ENCODE measurements at places on chromosomes 11 and 22.

DNA sequence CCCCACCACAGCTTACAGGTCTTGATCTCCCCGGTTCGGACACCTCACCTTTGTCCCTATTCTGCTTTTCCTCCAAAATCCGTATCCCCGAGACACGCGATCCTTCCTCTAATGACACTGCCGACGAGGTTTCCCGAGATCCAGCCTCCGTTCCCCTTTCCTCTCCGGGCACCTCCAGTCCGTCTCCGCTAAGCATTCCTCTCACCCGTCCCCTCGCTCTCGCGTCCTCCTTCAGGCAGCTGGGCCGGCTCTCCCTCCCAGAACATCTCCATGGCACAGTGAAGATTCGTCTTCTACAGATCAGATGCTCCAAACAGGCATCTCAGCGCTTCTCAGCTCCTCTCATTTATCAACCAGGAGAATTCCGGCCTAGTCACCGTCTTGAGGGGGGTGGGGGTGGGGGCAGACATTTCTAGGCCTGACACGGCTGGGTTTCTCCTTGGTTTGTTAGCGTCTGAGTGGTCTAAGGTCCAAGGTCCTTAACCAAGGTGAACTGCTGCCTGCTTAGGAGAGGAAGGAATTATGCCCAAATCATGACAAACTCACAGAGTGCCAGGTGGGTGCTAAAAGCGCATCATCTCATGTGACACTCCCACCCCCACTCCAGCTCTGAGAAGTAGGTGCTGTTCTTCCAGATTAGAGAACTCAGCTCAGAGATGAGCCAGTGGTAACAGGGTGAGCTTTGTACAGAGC, at the start of gene SPTBN2:
TSS of gene SPTBN2 (minus strand) at position 524 of the 693 bp plus-strand sequence. CDS start 7,976 bp downstream, outside the sequence.
- peak; percentile 34 for DNase-seq
- no peaks in the 10 kb centered on the region for H3K36me3 ChIP-seq
- peak within 1 kb of the TSS; percentile 62 for H3K4me3 ChIP-seq
- no peak within 1 kb of the TSS for H3K27ac ChIP-seq
- H3K27me3 ChIP-seq = no peaks in the 10 kb centered on the region

DNA sequence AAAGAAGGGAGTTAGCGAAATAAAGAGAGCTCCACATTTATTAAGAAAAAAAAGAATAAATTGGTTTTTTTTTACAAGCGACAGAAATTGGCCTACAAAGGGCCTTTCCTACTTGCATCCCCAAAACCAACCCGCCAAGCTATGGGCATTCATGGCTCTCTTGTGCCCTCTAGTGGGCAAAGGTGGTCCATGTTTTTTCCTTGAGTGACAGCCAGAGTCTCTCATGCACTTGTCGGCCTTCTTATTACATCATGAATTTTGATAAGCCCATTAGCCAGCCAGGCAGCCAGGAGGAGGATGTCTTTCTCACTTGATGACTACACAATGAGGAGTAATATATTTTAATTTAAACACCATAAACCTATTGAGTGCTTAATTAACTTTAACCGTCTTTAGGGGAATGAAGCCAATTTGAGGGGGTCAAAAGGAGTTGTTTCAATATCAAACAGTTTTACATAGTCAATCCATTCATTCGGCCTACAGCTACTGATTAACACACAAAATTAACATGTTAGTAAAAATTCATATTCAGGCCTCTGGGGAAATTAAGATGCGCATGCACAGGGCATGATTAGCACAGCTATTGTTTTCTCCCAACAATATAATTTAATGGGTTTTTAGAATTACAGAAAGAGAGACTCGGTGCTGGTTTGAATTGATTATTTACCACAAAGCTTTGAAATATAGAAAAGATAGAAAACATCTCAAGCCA, 85.5 kb downstream of the RCN1 start:
- no peaks in the 10 kb centered on the region for H3K36me3 ChIP-seq
- H3K4me1 ChIP-seq = no peaks in the 10 kb centered on the region
- H3K27me3 ChIP-seq = no peaks in the 10 kb centered on the region
- DNase-seq = peak; percentile 92

DNA sequence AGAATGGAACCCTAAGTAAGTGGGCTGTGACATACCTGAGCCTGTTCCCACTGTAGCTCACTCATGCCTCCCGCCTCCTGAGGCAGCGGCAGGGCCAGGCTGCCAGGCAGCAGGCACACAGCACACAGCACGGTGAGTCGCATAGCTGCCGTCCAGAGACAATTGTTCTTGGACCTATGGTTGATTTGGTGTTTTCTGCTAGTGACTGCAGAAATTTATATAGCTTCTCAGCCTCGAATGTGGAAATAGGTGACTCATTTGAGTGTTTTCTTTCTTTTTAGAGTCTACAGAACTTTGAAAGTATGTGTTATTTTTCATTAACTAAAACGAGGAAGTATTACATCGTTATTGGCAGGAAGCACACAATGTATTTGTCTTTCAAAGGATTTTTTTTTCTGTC, at the start of gene MMP7:
TSS of gene MMP7 (minus strand) at position 190 of the 400 bp plus-strand sequence. CDS start at position 143, 47 bp downstream.
- no peaks in the 10 kb centered on the region for H3K27me3 ChIP-seq
- no peaks in the 10 kb centered on the region for H3K4me1 ChIP-seq
- H3K27ac ChIP-seq = no peak within 1 kb of the TSS
- H3K4me3 ChIP-seq = no peak within 1 kb of the TSS
- H3K36me3 ChIP-seq = no peaks in the 10 kb centered on the region
- DNase-seq = no peak

- H3K4me1 ChIP-seq = no peaks in the 10 kb centered on the region
- H3K4me3 ChIP-seq = peak overlapping the region; percentile 67
- peak; percentile 56 for DNase-seq
- no peaks in the 10 kb centered on the region for H3K36me3 ChIP-seq
Measured at GRCh38 chr11:111977146-111978027, 40.2 kb downstream of the DIXDC1 start.

GRCh38 chr11:19929147-19929546, 216.5 kb downstream of the NAV2 start:
- H3K4me1 ChIP-seq = peaks cover 4% of the 10 kb centered on the region
- H3K27me3 ChIP-seq = no peaks in the 10 kb centered on the region
- H3K4me3 ChIP-seq = no peak overlapping the region
- no peak overlapping the region for H3K27ac ChIP-seq
- no peaks in the 10 kb centered on the region for H3K36me3 ChIP-seq

DNA sequence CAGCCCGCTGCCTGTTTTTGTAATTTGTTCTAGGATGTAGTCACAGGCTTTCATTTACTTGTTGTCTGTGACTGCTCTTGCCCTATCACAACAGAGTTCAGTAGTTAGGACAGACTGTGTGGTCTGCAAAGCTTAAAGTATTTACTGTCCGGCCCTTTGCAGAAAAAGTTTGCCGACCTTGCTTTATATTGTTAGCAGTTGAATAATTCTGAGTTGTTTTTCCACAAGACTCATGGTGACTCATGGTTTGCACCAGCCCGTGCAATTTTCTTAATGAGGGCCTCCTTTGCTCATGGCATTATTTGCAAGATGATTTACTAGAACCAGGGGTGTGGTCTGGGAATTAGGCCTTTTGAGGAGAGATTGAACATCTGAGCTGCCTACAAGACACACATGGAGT, 110.6 kb downstream of the SCN3B start:
- H3K36me3 ChIP-seq = no peaks in the 10 kb centered on the region
- no peaks in the 10 kb centered on the region for H3K27me3 ChIP-seq
- no peak for DNase-seq
- H3K4me3 ChIP-seq = no peak overlapping the region
- H3K4me1 ChIP-seq = peaks cover 8% of the 10 kb centered on the region
- no peak overlapping the region for H3K27ac ChIP-seq

- no peaks in the 10 kb centered on the region for H3K36me3 ChIP-seq
- no peak for DNase-seq
- H3K4me1 ChIP-seq = no peaks in the 10 kb centered on the region
- no peak overlapping the region for H3K4me3 ChIP-seq
- no peak overlapping the region for H3K27ac ChIP-seq
Measured at GRCh38 chr11:7968686-7969085, 3.4 kb upstream of the NLRP10 start.

- peak; percentile 21 for DNase-seq
- H3K36me3 ChIP-seq = no peaks in the 10 kb centered on the region
- H3K27ac ChIP-seq = no peak overlapping the region
- H3K4me1 ChIP-seq = no peaks in the 10 kb centered on the region
Measured at GRCh38 chr22:35684270-35684700, 33.4 kb upstream of the APOL5 start.

- no peaks in the 10 kb centered on the region for H3K36me3 ChIP-seq
- H3K27me3 ChIP-seq = no peaks in the 10 kb centered on the region
- no peak for DNase-seq
Measured at GRCh38 chr22:26109686-26110315, 59.5 kb upstream of the SEZ6L start.

GRCh38 chr11:76794371-76795289, 11.5 kb downstream of the TSKU start:
- H3K27me3 ChIP-seq = no peaks in the 10 kb centered on the region
- H3K36me3 ChIP-seq = no peaks in the 10 kb centered on the region
- H3K4me3 ChIP-seq = no peak overlapping the region
- DNase-seq = no peak
- H3K27ac ChIP-seq = peak overlapping the region; percentile 39

GRCh38 chr11:4926608-4927007, 2.5 kb upstream of the OR51G1 start:
- no peaks in the 10 kb centered on the region for H3K36me3 ChIP-seq
- no peak for DNase-seq
- no peak overlapping the region for H3K27ac ChIP-seq
- no peaks in the 10 kb centered on the region for H3K4me1 ChIP-seq
- H3K4me3 ChIP-seq = no peak overlapping the region

- H3K36me3 ChIP-seq = no peaks in the 10 kb centered on the region
- H3K4me3 ChIP-seq = peak overlapping the region; percentile 85
- peaks cover 8% of the 10 kb centered on the region for H3K4me1 ChIP-seq
- H3K27me3 ChIP-seq = no peaks in the 10 kb centered on the region
- no peak overlapping the region for H3K27ac ChIP-seq
- no peak for DNase-seq
Measured at GRCh38 chr11:34439610-34440198, 970 bp downstream of the CAT start.

DNA sequence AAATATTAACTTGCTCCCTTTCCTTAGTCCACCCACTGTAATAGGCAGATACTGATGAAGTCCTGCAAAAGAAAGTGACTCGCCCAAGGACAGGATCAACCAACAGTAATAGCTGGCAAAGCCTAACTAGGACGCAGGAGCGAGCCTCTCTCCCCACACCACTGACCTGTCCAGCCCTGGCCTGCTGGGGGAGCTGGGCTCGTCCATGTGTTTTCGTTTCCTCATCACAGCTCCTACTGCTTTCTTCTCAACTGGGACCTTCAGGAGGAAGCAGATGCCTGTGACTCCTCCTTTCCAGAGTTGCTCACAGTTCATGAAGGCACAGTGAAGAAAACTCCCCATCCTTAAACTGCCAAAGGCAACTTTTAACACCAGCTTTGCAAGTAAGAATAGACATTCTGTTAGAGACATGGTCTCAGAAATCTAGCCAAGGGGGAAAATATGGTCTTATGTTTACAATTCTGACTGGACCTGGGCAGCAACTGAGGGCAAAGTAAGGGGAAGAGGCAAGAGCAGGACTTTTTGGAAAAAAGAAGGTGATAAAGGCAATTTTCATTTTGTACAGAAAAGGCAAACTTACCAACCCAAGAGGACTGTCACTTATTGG, 11.6 kb upstream of the GPHA2 start:
- H3K4me1 ChIP-seq = no peaks in the 10 kb centered on the region
- no peak for DNase-seq
- H3K27me3 ChIP-seq = no peaks in the 10 kb centered on the region
- no peak overlapping the region for H3K27ac ChIP-seq
- no peaks in the 10 kb centered on the region for H3K36me3 ChIP-seq

- H3K36me3 ChIP-seq = no peaks in the 10 kb centered on the region
- no peak for DNase-seq
- no peak overlapping the region for H3K4me3 ChIP-seq
- no peaks in the 10 kb centered on the region for H3K27me3 ChIP-seq
Measured at GRCh38 chr11:8227156-8228152, 36.2 kb downstream of the LMO1 start.

DNA sequence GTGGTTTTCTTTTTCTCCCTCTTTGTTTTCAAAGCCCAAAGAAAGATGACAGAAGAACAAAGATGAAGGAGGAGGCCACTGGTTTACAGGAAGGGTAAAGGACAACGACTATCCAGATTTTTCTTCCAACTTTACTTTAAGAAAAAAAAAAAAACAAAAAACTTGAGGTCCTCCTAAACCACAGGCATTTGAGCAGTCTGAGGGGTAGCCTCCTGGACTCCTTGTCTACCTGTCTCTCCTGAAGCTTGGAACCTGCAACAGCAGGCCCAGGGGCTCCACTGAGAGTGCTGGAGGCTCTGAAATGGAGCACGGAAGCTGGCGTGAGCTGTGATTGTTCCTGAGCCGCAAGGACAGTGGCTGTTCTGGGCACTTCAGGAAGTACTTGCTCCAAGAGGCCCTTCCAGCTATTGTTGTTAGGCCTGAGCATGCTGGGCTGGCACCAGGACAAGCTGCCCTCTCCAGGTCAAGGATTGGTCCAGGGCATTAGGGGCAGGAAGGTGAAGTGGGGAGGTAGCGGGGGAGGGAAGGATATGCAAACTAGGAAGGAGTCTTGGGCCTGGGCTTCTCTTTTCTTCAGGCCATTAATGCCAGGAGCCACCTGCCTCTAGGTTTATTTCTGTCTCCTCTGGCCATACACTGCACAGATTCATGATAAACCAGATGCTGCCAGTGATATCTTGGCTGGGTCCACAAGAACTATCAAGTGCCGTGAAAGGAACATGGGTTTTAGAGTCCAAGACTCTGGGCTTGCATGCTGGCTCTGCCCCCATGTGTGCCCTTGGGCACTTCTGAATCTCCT, 147.3 kb downstream of the CCDC34 start:
- H3K4me3 ChIP-seq = no peak overlapping the region
- H3K4me1 ChIP-seq = peaks cover 24% of the 10 kb centered on the region
- no peaks in the 10 kb centered on the region for H3K27me3 ChIP-seq
- peak overlapping the region; percentile 20 for H3K27ac ChIP-seq

DNA sequence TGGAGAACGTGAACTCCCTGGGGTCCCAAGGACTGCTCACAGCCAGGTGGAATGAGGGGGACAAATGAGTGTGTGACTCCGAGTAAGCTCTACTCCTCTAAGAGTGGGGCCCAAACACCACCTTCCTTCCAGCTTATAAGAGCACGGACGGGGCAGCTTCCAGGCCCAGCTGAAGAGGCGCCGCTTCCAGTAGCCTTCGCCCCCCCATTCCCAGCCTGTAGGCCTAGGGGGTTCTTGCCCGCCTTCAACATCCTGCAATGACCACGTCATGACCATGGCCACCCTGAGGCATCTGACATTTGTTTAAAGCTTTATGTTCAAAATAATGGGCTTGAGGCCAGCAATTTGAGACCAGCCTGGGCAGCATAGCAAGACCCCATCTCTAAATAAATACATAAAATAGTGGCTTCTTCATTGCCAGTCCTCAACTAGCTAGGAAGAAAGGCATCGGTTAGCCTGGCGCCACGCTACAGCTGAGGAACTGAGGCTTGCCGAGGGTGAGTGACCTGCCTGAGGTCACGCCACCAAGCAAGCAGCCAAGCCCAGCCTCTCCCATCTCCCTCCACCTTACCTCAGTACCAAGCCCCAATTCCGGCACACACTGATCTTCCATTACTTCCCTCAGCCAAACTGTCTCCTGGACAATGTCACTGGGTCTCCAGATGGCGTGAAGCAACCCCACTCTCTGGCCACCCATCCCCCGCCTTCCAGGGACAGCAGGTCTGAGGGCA, 7.8 kb upstream of the TNFRSF13C start:
- no peak overlapping the region for H3K27ac ChIP-seq
- no peaks in the 10 kb centered on the region for H3K36me3 ChIP-seq
- no peaks in the 10 kb centered on the region for H3K27me3 ChIP-seq
- H3K4me3 ChIP-seq = no peak overlapping the region

GRCh38 chr11:71250523-71251150, 1.7 kb downstream of the SHANK2 start:
- H3K4me3 ChIP-seq = no peak overlapping the region
- H3K27me3 ChIP-seq = no peaks in the 10 kb centered on the region
- DNase-seq = no peak
- H3K27ac ChIP-seq = no peak overlapping the region
- H3K36me3 ChIP-seq = no peaks in the 10 kb centered on the region

All from testis (tissue), 5 donors.